ENCODE measurements at places on chromosomes 12 and 14. TPM values are rescaled to one million over a fixed set of nuclear protein-coding genes. Genes with fewer than 3 reads are reported as not detected.

The STON2 gene
- total RNA-seq = 9.3 TPM

The PTGDR gene
- 1.1 TPM for total RNA-seq

The OTUB2 gene
- 0.52 TPM for total RNA-seq

The WNT5B gene
- total RNA-seq = 2.4 TPM

The TRHDE gene
- total RNA-seq = 0.35 TPM

The GPRC5D gene
- not detected for total RNA-seq

The BHLHE41 gene
- total RNA-seq = 35.9 TPM

The SERPINA12 gene
- total RNA-seq = not detected

The TDRD9 gene
- 2.2 TPM for total RNA-seq

The FGD6 gene
- 23.5 TPM for total RNA-seq

The PRB2 gene
- total RNA-seq = not detected

The HIF1A gene
- total RNA-seq = 55.0 TPM

The LHX5 gene
- total RNA-seq = not detected

The HOXC10 gene
- not detected for total RNA-seq

The SYNDIG1L gene
- total RNA-seq = 0.22 TPM

The EGLN3 gene
- total RNA-seq = 133 TPM

The IGF1 gene
- 6.4 TPM for total RNA-seq

The NID2 gene
- total RNA-seq = 41.3 TPM

The KRT71 gene
- total RNA-seq = not detected

The ABCC9 gene
- 83.1 TPM for total RNA-seq

The AVPR1A gene
- 1.9 TPM for total RNA-seq

The GPRC5A gene
- total RNA-seq = 1.9 TPM

The ABCD2 gene
- total RNA-seq = 8.5 TPM

The SMCO2 gene
- total RNA-seq = not detected

The GCH1 gene
- 2.1 TPM for total RNA-seq

The TEX22 gene
- 1.6 TPM for total RNA-seq

The RD3L gene
- 29.8 TPM for total RNA-seq

The CHMP4A gene
- 30.1 TPM for total RNA-seq

The INHBE gene
- total RNA-seq = not detected

The CDH24 gene
- 2.0 TPM for total RNA-seq

The ALG10B gene
- total RNA-seq = 5.6 TPM

The MIP gene
- not detected for total RNA-seq

The SOAT2 gene
- total RNA-seq = 0.12 TPM

The MSRB3 gene
- total RNA-seq = 150 TPM

The LMBR1L gene
- 30.7 TPM for total RNA-seq

The STYK1 gene
- not detected for total RNA-seq

The RPS6KL1 gene
- total RNA-seq = 18.6 TPM

The ZFP36L1 gene
- total RNA-seq = 49.2 TPM

The CD163 gene
- 64.5 TPM for total RNA-seq

The PIANP gene
- 0.25 TPM for total RNA-seq

The POTEG gene
- not detected for total RNA-seq

The VWF gene
- total RNA-seq = 275 TPM

The GALNT6 gene
- total RNA-seq = 0.77 TPM

The DYNLL1 gene
- total RNA-seq = 144 TPM

The GLI1 gene
- 0.37 TPM for total RNA-seq

The DLK1 gene
- 22.7 TPM for total RNA-seq
